ENCODE measurements at places on chromosomes 1 and 21.

DNA sequence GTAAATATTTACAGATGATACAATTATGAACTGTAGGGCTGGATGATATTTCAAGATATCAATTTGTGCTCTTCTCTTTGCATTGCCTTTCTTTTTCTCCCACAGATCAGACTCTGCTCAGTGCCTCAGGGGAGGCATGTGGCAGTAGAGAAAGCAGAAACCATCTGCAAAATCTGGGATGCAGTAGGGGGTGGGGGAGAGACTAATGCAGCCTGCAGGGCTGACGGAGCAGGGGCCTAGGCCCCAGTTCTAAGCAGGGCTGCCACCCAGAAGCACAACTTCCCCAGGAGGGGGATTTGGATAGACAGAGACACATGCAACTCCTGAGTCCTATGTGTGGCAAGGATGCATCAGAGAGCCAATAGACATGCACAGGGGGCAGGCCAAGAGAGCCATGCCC lies 511.6 kb downstream of the SMYD3 start:
- DNase-seq = no peak

GRCh38 chr1:153363641-153364040 lies 6.0 kb downstream of the S100A9 start:
- no peak for DNase-seq

- DNase-seq = no peak
Observed at GRCh38 chr1:226466296-226466695, 58.4 kb upstream of the PARP1 start.

- peak; percentile 91 for DNase-seq
Observed at GRCh38 chr1:119712342-119713038, 756 bp downstream of the PHGDH start.

DNA sequence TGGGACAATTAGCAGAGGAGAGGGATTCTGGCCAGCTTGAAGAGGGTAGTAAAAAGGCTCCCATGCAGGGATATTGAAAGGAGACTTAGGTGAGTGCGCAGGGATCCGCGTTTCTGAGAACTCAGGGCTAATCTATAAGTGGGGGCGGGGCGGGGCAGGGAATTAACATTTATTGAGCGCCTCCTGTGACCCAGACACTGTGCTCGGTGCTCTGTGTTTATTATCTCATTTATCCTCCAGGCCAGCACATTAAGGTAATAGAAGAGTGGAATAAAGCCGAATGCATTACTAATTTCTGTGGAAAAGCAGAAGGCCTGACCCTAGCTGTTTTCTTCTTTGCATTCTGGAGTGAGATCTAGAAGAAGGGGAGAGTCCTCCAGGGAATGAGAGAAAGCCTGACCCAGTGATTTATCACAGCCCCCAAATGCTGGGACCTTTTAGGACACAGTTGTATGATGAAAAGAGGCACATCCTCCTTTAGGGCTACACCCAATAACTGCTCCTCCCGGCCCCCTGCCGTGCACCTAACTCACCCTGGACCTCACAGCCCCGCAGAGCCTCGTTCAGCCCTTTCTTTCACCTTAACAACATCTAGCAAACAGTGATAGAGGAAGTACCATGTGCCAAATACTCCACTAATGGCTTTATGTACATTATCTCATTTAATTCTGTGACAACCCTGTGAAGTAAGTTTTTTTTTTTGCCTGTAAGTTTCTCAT lies 317.6 kb downstream of the PBX1 start:
- no peak for DNase-seq

- DNase-seq = no peak
Observed at GRCh38 chr1:192592517-192592916, 16.9 kb downstream of the RGS1 start.

DNA sequence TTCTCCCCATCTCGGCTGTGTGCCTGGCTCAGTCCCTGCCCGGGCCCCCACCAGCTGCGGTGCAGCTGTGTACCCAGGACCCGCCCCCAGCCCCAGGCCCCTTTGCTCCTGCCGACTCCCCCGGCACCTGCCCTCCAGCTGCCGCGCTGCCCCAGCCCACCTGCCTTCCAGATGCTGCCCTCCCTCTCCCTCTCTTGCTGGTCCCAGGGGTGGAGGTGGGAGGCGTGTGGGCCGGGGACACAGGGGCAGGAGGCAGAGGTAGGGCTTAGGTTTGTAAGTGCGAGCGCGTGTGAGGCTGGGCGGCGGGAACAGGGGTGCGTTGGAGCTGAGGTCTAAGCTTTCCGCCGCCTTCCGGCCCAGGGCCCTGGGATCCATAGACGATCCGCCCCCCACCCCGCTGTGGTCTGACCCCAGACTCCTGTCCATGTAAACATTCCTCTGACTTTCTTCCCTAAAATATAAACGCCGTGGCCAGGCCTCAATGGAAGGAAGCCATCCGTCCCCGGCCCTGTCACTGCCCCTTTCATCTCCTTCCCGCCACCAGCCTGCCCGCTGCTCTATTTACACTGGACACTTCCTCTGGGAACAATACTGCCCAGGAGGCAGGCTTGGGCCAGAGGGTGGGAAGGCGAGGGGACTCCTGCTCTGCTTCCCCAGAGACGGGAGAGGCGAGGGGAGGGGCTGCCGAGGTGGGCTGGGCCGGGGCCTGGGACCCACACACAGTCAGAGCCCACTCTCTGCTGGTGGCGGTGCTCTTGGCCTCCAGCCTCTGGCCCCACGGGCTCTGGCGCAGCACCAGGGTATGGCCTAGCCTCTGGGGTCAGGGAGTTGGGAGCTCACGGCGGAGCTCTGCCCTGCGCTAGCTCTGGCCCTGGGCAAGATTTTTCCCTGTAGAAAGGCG lies 128.3 kb downstream of the CASZ1 start:
- DNase-seq = peak; percentile 68

GRCh38 chr1:200938955-200939354 lies 44.3 kb downstream of the INAVA start:
- no peak for DNase-seq

DNA sequence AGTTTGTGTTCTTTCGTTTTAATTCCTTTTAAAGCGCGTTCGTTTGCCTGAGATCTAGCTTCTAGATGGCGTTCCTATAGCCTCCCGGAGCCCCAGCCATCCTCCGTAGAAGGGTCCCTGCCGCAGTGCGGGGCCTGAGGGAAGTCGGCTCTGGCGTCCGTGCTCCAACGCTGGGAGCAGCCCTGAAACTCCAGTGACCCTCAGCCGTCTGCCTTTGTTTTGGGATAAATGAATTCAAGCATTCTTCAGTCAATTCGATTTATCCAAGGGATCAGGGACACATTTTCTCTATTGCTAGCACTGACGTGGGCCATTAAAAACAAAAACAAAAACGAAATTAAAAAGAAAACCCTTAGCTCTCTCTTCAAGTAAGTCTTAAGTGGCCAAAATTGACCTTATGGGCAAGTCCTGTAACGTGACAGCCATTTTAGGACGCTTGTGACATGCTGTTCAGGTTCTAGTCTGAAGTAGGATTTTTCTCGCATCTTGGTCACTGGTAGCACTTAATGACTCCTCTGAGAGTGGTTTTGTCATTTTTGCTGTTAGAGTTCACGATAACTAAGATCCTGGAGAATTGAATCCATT lies 742 bp upstream of the HSPA13 start:
- no peak for DNase-seq

DNA sequence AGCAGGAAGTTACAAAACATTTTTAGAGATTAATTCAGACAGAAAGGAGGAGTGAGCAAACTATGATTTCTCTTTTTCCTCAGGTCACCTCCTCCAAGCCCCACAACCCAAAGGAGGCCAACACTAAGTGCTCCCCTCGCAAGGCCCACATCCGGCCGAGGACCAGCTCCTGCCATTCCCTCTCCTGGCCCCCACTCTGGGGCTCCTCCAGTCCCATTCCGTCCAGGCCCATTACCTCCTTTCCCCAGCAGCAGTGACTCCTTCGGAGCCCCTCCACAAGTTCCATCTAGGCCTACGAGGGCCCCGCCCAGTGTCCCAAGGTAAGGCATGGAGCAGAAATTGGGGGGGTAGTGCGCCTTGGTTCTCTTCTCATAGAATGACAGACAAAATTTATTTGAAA lies 32.0 kb upstream of the C1orf105 start:
- no peak for DNase-seq

GRCh38 chr1:15667362-15667761 lies 16.8 kb upstream of the PLEKHM2 start:
- DNase-seq = no peak

DNA sequence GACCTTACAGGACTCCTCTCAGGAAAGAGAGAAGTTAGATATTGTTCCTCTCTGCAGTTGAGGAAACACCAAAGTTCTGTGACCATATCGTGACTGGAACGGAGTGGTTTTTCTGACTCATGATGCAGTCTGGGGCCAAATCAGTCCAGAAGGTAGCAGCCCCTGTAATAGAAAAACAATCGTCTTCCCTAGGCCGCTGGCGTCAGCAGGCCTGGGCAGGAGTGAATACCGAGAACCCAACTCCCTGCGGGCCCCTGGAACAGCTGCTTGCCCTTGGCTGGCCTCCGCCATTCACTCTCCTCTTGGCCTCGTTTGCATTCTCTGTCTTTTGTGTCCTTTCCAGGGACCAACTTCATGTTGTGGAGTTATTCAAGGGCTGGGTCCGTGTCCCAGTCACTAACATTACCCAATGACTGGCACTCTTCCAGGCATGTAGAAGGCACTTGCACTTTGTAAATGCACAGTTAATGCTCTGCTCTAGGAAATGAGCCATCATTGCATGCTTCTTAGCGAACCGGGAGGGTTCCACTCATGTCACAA lies 10.9 kb upstream of the CD101 start:
- DNase-seq = peak; percentile 77

DNA sequence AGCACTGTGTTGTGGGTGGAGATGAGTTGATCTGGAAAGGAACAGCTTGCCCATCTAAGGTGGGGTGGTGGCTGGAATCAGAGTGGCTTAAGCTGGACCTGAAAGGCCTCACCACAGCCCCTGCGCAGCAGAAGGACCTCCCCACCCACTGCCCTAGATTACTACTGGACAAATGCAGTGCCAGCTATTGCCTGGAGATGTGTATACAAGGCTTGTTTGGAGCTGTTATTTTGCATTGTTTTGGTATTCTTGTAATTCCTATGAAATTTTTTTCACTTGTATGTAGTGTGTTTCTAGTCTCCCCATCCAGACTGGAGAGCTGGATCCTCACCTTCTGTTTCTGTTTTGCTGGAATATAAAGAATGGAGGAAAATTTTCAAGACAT lies 1.3 kb upstream of the SLC30A1 start:
- no peak for DNase-seq

DNA sequence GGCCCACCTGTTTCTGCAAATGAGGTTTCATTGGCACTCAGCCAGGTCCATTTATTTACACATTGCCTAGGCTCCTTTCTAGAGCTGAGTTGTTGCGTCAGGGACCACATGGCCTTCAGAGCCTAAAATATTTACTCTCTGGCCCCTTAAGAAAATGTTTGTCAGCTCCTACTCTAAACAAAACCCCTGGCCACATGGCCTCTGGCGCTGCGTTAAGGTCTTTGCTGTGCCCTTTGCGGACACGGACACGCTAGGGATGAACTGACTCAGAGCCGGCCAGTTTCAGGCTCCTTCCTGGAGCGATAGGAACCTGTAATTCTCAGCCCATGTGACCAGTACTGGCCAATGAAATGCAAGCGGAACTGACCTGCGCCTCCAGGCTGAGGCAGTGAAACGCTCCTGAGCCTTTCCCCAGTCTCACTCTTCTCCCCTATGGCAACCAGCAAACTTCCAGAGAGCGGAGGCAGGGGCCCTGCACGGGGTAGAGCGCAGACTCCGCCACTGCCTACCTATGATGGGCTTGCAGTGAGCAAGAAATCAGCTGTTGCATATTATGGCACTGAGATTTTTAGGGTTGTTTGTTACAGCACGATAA lies 160.3 kb downstream of the ETS2 start:
- DNase-seq = no peak

GRCh38 chr1:81706650-81707435 lies 93.9 kb upstream of the ADGRL2 start:
- DNase-seq = no peak

GRCh38 chr1:57101209-57101608 lies 135.4 kb upstream of the C8B start:
- DNase-seq = no peak

GRCh38 chr1:1599030-1599934 lies 653 bp downstream of the FNDC10 start:
- DNase-seq = no peak

DNA sequence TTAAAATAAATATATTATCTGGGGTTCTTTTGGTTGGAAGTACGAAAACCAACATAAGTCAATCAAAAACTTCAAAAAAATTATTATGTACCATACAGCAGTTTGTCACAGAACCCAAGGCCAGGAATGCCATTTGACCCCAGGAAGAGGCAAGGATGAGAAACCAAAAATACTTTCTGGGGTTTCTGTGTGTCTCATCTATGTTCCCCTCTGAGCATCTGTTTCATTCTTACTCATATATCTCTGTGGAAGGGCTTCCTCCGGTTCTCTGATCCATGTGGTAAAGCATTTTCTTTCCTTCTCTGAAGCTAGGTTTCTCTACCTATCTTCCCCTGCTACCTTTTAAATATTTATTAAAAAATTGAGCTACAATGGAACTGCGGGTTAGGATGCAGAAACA lies 9.8 kb upstream of the FCRL1 start:
- DNase-seq = no peak

Data from right forelimb (tissue), 1 donor.